Lower leg skin (tissue), 4 donors: ENCODE measurements at places on chromosomes 3 and 15. TPM values are rescaled to one million over a fixed set of nuclear protein-coding genes. Genes with fewer than 3 reads are reported as not detected.
A peak's percentile ranks its signal among the peaks of the same experiment; 100 is the strongest.

DNA sequence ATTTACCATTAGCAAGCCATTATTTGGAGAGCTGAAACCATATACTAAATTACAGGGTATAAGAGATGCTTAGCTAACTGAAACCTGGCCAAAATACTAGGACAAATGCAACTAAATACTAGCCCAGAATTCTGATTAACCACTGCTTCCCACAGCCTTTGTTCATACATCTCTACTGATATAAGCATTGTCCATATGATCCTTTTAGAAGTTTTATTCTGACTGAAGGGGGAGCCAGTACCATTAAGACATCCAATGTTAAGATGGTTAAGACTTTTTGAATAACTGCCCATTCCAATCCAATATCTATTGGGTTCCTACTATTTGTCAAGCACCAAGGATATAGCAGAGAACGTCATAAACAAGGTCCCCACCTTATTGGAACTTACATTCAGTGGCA is 421.3 kb downstream of the FOXP1 start:
- no peak for DNase-seq

DNA sequence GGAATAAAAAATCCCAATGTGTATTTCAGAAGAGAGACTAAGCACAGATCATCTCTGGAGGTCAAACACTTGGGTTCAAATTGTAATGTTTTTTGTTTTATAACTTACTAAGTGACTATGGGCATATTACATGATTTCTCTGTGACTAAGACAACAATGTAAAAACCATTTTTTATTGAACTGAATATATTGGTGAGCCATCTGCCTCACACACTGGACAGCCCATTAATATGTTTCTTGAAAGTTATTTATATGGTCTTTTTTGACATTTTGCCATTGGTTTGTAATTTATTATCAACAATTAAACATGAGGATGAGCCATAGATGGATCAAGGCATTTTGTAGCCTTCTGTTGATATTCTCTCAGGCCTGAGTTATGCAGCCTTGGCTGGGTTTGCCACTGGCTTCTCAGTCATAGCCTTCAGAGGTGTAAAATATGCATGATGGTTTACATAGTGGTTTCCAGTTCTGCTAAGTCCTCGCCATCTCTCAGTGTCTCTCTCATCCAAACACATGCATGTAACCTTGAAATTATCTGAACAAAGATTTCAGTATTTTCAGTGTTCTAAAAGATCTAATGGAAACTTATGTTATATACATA is 997.2 kb downstream of the DIPK2A start:
- DNase-seq: no peak

GRCh38 chr3:53646723-53647122 is 152.3 kb downstream of the CACNA1D start:
- DNase-seq: no peak

- DNase-seq: no peak
These were observed 25.2 kb upstream of the XCR1 start for GRCh38 chr3:46052531-46052930.

DNA sequence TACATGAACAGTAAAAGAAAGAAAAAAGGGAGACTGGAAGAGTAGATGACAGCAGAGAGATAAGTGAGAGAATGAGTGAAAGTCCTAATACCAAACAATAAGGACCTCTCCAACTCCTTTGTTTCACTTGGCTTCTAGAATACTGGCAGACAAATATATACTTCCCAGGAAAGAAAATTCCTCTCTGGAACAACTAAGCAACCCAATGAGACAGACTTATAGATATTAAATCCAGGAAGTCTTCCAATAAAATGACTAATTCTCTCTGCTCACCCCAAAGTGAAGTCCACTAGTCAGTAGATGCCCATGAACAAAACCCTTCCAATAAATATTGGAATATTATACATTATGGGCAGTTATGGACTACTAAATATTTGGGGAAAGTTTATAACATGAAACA is 114.2 kb downstream of the NEDD4 start:
- no peak for DNase-seq

GRCh38 chr3:52456169-52456799 is 880 bp downstream of the NISCH start:
- DNase-seq: peak; percentile 83

DNA sequence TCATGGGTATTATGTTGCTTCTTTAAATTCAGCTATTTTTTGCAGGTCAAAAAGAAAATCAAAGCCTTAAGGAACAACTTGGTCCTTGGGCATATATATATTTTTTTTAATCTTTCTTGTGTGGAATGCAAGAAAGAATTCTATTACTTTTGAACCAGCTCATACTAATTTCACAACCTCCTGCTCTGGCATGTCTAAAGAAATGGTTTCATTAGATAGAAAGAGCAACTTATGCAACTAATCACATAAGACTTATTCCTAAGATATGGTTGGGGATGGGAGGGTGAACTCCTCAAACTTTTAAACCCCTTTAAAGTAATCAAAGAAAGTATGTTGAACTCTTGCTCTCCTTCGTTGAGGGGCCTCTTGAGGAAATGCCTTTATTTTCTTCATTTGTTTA is 114.9 kb downstream of the GMNC start:
- DNase-seq: no peak

DNA sequence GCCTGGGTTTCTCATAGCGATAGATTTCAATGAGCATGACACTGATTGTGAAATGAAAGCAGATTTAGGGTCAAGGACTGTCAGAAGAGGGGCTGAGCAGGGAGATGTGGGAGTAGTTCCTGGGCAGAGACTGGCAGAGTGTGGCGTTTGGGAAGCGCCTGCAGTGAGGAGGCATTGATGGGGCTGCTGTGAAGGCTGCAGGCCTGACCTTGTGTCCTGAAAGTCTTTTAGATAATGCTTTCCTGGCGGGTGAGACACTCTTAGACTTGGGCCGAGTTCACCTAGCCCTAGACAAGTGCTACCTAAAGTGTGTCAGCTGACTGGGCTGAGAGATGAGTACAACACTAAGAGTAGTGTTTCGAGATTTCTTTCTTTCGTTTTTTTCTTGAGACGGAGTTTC is 20.7 kb downstream of the USP13 start:
- no peak for DNase-seq

DNA sequence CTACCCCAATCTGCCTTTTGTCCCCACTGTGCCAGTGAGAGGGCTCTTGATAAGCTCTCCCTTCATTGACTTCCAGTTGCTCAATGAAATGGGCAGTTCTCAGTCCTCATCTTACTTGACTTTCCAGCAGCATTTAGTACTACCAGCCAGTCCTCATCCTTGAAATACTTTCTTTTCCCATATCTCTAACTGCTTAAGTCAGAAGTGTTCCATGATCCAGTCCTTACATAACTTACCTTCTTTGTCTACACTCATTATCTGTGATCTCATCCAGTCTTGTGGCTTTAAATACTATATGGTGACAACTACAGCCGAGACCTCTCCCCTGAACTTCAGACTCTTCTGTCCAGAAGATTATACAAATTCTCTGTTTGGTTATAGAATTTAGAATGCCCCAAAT is 28.7 kb downstream of the RARRES1 start:
- DNase-seq: no peak

Gene CNTN3
- 0.59 TPM for total RNA-seq

Gene C2CD4B
- 3.2 TPM for total RNA-seq

Gene EBLN2
- total RNA-seq: 0.93 TPM

Gene CCDC54
- total RNA-seq: not detected

Gene KNL1
- 1.7 TPM for total RNA-seq

Gene ZNF385D
- total RNA-seq: 3.8 TPM

Gene ISLR
- total RNA-seq: 23.8 TPM

Gene DNASE1L3
- 3.4 TPM for total RNA-seq

Gene SHC4
- total RNA-seq: 0.99 TPM
